ENCODE measurements at places on chromosomes 7 and 10.

DNA sequence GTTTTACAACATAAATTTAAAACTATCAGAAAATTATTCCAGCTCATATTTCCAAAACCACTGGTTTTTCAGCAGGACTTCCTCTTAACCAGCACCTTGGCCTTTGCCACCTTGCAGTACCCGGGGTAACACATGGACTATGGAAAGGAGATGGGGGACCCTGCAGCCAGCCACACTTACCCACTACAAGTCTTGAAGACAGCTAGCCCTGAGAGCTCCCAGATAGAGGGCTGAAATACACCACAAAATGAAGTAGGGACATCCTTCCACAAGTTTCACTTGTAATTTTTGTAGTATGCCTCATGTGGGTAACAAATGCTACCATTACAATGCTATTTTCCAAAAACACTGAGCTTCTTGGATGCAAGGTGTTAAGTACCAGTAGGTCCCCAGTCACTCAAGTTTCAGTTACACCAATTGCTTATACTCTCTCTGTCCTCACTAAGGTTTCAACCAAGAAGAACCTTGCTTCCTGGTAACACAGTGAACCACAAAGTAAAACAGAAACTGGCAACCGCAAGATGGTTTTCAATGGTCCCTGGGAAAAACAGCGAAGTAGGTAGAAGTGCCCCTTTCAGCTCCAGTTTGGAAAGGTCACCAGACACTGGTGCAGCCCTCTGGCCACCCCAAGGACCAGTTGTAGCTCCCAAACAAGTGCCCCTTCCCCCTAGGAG, 110.9 kb downstream of the SGMS1 start:
- DNase-seq, result no peak

DNA sequence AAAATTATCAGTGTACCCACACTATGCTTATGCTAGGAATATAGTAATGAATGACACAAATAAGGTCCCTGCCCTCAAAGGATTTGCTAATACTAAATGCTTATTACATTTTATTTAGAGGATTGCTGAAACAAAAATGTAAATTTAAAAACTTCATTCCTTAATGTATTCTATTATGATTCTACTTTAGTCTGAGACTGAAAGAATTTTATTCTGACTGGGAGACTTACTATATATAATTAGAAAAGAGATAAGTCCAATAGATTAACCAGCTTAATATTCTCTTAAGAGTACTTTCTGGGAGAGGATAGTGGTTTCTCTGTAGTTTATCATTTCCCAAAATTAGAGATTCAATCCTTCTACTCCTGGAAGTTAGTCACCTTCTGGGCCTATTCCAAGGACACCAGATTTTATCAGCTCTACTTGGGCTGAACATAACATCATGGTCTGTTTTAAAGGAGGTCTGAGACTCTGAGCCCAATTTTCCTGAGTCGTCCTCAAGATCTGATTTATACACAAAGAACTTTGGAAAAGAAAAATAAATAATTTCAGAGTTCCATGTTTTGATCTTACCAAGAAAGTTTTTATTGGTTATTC, 41.1 kb downstream of the ASZ1 start:
- DNase-seq, result no peak

DNA sequence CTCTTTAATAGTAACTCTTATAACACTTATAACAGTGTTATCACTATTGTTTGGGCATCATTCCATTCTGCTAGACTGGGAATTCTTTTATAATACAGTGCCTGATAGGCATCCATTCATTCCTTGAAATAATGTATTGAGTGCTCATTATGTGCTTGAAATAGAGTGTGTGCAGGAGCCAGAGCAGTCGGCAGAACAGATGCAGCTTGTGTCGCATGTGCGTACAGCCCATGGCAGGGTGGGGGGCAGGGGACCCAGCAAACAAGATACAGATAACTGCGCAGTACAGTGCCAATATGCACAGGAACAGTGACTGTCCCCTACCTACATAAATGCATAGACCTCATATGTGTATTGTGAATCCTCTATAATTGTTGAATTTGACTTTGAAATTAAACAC, 99.3 kb downstream of the KAT6B start:
- DNase-seq, result no peak

- DNase-seq, result peak; percentile 86
Observed at GRCh38 chr10:91653219-91653870, 20.5 kb upstream of the PPP1R3C start.

DNA sequence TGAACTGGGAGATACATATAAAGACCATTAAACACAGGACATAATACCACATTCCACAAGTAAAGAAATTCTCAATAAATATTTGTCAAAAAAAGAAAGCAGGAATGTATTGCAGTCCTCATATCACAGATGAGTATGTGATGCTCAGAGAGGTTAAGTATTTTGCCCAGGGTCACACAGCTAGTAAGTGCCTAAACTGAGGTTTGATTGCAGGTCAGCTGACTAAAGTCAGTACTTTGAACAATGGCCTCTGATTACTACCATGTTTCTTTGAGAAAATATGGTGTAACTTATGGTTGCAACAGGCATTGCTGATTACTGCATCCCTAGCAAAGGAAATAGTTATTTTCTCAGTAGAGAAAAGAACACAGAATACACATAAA, 267.1 kb downstream of the ELMO1 start:
- DNase-seq, result no peak

DNA sequence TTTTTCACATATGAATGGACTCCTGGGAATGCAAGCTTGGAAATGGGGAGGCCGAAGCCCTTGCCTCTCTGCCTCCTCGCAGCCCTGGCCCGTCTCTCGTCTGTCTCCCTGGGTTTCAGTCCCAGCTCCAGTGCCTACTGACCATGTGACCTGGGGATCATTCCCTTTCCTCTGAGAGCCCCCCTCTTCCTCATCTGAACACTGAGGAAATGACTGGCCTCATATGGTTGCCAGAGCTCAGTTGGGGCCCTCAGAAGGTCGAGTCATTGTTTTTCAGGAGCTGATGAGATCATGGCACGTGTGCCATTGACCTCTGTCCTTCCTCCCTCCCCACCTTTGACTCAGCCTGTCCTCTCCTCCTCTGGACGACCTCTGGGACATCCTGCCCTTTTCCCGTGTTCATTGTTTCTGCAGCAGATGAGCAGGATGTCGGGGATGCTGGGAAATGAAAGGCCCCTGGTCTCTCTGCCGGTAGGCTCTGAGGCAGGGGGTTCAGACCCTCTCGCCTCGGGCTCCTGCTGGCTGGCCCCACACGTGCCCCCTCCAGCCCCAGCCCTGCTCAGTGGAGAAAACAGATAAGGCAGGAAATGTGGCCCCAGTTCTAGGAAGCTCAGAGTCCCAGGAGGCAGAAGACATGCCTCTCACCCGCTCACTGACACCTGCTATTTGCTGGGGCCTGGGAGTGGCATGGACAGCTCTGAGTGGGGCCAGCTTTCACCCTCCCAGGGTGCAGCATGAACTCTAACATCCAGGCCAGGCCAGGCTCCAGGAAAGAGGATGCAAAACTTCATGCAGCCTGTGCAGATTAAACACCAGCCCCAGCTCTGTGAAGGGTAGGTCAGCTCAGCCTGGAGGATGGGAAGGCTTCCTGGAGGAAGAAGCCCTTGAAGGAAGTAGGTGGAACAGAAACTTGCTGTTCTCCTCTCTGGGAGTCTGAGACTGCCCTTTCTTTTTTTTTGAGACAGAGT, 8.3 kb upstream of the PPP1R35 start:
- peak; percentile 96 for DNase-seq

GRCh38 chr10:63171255-63171855, 38.2 kb downstream of the NRBF2 start:
- no peak for DNase-seq

DNA sequence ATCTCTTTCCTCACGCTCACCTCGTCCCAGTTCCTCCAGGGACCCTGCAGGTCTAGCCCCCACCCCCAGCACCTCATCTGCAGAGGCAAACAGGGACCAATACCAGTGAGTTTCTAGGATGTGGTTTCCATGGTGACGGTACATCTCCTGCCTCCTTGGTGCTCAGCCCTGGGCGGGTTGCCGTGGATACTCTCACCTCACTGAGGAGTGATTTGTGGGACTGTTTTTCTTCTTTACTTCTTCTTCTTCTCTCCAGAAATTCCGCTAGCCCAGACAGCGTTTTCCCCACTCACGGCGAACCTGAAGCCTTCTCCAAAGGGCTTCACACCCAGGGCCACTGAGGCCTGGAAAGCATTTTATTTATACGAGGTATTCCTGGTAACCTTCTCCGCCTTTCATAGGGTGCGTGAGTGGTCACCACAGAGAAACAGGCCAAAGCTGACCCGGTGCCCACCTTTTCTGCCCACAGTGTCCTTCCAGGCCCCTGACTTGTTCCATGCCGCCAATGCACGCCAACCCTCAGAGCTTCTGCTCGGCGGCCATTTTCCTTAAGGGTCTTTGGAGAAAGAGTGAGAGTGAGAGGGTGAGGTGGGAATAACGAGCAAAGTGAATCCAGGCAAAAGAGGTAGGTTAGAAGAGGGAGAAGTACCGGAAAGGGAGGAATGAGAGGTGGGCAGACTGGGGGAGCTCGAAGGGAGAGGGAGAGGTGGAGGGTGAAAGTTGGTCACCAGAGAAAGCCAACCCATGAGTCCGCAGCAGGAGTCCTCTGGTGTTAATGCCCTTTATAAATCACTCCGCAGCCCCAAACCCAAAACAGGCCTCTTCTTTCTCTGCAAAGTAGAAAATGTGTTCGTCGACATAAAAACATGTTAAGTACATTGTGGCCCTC, 15.5 kb downstream of the FAM241B start:
- DNase-seq, result no peak

- DNase-seq, result no peak
Observed at GRCh38 chr7:2376351-2377154, 21.9 kb downstream of the EIF3B start.

DNA sequence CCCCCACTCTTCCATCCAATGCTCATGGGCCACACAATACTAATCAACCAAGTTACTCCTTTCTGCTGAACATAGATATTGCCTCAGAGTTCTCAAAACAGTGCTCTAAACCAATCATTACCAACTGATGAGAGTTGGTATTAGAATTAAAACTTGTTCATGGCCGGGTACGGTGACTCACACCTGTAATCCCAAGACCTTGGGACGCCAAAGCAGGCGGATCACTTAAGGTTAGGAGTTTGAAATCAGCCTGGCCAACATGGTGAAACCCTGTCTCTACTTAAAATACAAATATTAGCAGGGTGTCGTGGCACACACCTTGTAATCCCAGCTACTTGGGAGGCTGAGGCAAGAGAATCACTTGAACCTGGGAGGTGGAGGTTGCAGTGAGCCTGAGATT, 8.2 kb downstream of the TM9SF3 start:
- no peak for DNase-seq

DNA sequence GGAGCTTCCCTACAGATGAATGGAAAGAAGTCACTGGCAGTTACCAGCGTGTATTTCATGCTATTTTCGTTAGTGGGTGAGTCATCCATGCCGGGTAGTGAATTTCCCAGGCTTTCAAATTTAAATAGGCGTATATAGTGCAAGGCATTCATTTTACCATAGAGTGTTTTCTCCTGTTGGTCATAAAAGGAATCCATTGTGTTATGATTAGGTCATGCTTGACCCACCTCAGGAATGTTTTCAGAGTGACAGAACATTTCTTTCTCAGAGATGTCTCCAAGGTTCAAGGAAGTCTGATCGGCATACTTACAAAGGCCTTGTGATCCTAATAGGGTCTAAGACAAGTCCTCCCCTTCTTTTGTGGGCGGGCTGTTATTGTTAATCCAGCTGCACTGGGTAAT, 110.7 kb downstream of the AKR1D1 start:
- DNase-seq, result peak; percentile 67

GRCh38 chr10:92655426-92655825, 34.3 kb upstream of the HHEX start:
- no peak for DNase-seq

GRCh38 chr10:14748441-14748840, 26.3 kb downstream of the FAM107B start:
- DNase-seq, result no peak

- DNase-seq, result no peak
Observed at GRCh38 chr7:45193828-45194227, 36.2 kb downstream of the RAMP3 start.

DNA sequence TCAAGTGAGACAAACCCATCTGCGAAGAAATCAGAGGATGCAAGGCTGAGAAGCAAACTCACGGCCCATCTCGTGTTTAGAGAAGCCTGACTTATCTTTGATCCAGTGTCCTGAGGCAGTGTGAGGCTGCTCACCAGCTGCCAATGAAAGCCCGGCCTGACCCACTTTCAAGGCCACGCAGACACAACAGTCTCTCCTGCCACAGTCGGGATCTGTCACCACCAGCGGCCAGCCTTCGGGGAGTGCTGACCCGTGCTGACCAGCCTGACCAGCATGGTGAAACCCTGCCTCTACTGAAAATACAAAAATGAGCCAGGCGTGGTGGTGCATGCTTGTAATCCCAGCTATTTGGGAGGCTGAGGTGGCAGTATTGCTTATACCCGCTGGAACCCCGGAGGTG, 7.4 kb upstream of the DNAJB6 start:
- no peak for DNase-seq

GRCh38 chr7:19215412-19215811, 70.2 kb upstream of the FERD3L start:
- DNase-seq, result peak; percentile 57

GRCh38 chr10:13525663-13526062, 3.2 kb downstream of the BEND7 start:
- DNase-seq, result no peak

GRCh38 chr7:141225916-141226618, 152.2 kb downstream of the TMEM178B start:
- no peak for DNase-seq

GRCh38 chr10:98589691-98590090, 143.0 kb upstream of the HPS1 start:
- DNase-seq, result peak; percentile 24

- no peak for DNase-seq
Observed at GRCh38 chr10:88270061-88270808, 312.9 kb downstream of the RNLS start.

GRCh38 chr7:157791261-157791660, 454.5 kb downstream of the DNAJB6 start:
- no peak for DNase-seq

GRCh38 chr7:158779061-158780000, 50.0 kb downstream of the ESYT2 start:
- no peak for DNase-seq

DNA sequence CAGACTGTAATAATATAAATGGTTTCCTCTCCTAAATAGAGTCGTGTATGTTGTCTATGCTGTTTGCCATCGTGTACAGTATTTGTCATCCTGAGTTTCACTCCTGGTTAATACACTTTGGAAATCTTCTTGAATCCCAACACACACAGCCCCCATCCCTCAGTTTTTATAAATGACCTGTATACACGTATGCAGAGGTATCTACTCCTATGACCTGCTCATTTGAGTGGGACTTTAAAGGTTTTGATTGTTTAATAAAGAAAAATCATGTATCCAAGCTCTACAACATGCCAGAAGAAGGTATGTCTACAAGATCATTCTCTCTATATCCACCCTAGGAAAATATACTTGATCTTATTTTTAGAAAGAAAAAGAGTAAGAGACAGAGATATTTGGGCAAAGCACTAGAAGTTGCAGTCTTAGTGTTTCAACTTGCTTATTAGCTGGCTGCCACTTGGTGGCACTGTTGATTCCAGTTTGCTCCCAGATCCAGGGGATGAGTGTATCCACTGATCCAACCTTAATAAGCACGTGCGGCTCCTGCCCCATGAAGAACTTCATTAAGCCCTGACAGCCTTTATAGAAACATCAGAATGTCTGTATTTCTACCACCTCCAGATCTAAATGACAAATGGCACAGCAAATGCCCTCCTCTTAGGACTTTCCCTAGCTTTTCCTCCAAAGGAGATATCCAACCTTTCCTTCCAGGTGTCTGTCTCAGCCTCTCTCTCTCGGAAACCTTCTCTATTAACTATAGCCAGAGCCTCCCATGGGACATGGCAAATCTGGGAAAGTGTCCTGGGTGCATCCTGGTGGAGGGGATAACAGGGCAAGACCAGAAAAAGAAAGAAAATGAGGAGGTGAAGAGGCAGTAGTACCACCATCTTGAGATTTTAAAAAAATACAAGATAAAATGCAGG, 181.6 kb upstream of the NEBL start:
- DNase-seq, result peak; percentile 64
